ENCODE measurements at places on chromosomes 2 and 18.
A peak's percentile ranks its signal among the peaks of the same experiment; 100 is the strongest.

- peak; percentile 70 for DNase-seq
Measured at GRCh38 chr2:96536445-96537065, at the start of gene ARID5A. Gene ARID5A, plus strand, starts transcription at chr2:96536752. Its CDS starts 75 bp downstream, at chr2:96536827.

DNA sequence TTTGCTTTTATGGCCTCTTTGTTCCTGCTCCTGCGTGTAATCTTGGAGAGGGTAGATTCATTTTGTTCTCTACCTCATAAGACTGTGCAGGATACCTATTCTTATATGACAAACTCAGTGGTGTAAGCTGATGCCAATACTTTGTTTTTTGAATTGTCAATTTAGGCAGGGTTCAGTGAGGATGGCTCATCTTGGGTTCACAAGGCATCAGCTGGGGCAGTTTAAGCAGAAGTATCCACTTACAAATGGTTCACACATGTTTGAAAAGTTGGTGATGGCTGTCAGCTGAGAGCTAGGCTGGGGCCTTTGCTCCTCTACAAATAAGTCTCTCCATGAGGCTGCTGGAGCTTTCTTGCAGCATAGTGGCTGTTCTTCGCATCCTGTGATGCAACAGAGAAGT, 920.6 kb upstream of the PIK3C3 start:
- no peak for DNase-seq

DNA sequence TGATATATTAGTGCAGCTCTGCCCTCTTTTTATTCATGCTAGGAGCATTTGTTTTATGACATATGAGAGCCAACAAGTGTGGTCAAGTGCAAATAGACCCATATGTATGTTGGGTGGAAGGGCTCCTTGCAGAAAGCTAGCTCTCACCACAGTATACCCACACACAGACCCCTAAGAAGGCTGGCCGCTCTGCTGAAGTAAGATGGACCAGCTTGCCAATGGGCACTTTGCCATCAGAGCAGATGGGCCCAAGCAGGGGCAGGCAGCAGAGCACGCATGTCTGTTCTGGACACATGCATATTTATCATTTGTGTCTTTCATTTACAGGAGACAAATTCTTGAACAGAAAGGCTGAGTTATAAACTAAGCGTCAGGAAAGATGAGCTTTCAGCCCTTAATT, 187.5 kb upstream of the DTNA start:
- no peak for DNase-seq

DNA sequence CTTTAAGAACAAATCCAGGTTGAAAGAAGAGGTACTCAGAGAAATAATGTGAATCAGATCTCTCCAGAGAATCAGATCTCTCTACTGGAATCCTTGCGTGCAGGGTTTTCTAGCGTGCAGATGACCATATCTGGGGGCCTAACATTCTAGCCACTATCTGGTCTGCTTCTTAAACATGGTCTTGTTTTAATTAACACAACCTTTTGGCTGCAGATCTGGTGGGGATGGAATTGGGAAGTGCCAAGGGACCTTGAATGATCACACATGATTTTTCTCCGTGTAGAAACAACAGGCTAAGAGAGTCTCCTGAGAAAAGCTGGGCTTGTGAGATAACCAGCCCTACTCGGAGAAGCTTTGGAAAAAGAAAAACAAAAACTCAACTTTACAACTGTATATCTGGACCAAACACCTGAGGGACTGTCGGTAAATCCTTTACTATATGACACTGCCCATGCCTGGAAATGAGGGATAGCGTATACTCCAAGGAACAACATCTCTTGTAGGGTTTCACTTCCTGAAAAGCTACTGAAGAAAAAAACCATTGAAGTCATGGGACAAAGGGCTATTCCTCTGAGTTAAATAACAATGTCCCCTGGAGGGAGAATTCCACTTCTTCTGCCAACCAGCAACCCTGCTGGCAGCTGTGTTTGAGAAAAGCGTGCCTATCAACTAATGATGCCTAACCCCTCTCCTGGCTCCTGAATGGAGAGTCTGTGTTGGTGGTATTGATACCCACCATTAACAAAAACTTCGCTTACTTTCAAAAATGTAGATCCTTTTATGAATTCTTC, 171.0 kb upstream of the REV1 start:
- no peak for DNase-seq

DNA sequence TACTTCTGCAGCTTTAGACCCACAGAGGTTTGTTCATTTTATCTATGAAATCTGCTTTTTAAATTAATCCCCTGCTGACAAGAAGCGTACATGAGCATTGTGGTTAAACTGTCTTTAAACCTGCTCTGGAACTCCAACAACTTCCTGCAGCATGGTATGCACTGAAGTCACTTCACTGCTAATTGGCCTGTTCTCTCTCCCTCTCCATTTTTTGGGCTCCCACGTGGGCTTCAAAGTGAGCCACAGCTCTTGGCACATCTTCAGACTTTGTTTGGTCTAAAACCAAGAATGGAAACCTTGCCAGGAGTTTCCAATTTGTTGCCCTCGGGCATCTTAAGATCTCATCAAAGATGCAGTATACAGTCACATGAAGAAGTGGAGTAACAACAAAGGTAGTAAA, 311.4 kb downstream of the LRRTM1 start:
- DNase-seq: no peak

DNA sequence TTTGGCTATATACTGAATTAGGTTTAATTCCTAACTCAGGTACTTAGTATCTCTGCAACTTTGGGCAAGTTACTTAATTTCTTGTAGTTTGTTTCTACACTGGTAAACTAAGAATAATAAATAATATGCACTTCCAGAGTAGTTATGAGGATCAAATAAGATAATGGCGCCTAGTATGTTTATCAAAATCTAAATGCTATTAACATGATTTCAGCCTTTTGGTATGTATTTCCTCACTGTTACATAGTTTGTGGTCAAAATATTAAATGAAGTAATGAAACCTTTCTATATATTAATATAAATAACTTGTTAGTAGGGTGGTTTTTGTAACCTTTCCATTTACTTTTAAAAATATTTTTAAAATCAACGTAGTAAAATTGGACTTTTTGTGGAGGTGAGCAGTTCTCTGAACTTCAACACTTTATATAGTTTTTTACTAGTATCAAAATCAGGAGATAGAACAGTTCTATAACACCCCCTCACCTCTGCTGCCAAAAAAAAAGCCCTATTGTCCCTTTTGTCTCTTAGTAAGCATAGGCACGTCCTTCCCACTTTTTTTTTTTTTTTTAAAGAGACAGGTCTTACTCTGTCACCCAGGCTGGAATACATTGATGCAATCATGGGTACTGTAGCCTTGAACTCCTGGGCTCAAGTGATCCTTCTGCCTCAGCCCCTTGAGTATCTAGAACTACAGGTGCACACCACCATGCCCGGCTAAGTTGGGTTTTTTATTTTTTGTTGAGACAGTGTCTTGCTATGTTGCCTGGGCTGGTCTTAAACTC, 44.8 kb downstream of the RAB3GAP1 start:
- DNase-seq: no peak

GRCh38 chr2:203949228-203949627, 12.7 kb downstream of the ICOS start:
- no peak for DNase-seq

- DNase-seq: no peak
Measured at GRCh38 chr2:3986530-3987258, 283.3 kb downstream of the DCDC2C start.

- DNase-seq: no peak
Measured at GRCh38 chr18:40447820-40448219, 1507.2 kb upstream of the PIK3C3 start.

GRCh38 chr2:191217580-191217979, 27.6 kb upstream of the MYO1B start:
- no peak for DNase-seq

GRCh38 chr2:7352191-7352590, 435.0 kb downstream of the RNF144A start:
- no peak for DNase-seq

DNA sequence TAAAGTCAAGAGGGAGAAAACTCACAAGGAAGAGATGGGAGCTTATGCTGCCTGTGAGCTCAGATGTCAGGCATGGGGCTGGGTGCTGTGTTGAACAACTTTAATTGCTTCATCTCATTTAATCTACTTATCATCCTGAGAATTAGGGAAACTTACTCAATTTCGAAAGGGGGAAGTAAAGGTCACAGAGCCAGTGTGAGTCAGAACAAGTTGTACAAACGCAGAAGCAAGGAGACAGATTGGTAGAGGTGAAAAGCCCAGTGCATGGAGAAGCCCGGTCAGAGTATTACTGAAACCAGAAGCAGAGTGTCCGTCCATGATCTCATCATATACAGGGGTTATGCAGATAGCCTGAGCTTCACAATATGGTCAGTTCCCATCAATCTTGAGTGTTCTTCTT, 281.1 kb upstream of the POU3F3 start:
- DNase-seq: no peak

DNA sequence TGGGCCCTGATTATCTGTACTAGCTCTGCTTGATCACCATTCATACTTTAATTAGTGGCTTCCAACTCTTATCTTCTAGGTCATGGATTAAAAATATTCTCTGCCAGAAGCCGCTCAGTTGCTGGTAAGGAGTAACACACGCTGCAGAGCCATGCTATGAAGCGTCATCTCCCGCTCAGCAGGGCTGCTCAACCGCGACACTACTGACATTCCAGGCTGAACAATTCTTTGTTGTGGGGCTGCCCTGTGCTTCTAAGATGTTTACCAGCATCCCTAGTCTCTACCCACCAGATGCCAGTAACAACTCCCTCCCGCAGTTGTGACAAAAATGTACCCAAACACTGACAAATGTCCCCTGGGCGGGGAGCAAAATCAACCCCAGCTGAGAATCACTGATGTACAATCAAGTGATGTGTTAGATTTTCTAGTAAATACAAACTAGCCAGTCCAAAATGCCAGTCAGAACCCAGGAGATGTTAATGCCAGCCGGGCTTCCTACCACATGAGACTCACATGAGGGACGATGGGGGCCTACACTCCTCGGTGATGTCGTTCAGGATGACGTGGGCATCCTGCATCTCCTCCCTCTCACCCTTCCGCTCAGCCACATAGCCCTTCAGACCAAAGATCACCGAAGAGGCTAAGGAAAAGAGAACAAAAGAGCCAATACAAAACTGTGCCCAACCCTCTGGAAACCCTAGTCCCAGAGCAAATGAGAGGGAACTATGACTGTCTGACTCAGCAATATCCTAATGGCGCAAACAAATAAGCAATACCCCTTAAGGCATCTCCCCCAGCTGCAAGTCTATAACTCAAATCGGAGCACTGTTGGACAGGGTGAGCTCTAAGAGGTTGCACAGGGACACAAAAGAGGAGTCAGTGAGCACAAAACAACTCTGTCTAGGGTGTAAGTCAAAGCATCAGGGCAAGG, 15.6 kb downstream of the ILKAP start:
- no peak for DNase-seq

GRCh38 chr2:38076710-38077430, 919 bp upstream of the CYP1B1 start:
- DNase-seq: peak; percentile 35

DNA sequence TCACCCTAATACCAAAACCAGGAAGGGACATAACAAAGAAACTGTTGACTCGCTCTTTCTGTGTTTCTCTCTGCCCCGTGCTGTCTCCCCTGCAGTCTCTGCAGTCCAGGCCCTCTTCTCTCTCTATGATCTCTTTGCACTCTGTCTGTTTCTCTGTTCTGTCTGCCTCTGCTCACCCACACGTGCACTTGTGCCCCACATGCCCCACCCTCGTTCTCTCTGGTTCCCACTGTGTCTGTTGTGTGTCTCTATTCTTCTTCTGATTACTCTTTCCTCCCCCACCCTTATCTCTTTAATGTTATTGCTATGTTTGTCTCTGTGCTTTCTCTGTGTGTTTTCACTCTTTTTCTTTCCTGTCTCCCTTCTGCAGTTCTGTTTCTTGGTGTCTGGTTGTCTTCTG, 54.0 kb downstream of the NAT8 start:
- DNase-seq: no peak

DNA sequence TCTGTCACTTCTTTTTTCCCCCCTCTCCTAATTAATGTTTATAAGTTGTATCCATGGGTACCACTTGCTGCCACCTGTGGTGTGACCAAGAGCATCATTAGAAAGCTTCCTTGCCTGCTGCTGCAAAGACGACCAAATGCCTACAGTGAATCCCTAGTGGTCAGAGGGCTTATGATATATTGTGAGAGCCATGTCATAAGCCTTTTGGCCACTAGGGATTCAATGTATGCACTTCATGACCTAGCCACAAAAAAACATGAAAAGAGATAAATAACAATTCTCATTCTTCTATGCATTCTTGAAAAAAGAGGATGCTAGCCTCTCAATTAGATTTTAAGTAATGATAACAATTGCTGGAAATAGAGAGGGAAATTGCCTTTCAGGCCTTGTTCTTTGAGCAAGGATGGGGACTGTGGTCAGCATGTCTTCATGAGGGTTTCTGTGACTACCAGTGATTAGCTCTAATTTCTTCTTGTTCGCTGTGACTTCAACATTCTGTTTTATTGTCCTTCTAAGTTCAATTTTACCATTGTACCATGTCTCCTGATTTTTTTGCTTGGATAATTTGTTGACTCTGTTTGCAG, 435.3 kb downstream of the TGIF1 start:
- DNase-seq: no peak

DNA sequence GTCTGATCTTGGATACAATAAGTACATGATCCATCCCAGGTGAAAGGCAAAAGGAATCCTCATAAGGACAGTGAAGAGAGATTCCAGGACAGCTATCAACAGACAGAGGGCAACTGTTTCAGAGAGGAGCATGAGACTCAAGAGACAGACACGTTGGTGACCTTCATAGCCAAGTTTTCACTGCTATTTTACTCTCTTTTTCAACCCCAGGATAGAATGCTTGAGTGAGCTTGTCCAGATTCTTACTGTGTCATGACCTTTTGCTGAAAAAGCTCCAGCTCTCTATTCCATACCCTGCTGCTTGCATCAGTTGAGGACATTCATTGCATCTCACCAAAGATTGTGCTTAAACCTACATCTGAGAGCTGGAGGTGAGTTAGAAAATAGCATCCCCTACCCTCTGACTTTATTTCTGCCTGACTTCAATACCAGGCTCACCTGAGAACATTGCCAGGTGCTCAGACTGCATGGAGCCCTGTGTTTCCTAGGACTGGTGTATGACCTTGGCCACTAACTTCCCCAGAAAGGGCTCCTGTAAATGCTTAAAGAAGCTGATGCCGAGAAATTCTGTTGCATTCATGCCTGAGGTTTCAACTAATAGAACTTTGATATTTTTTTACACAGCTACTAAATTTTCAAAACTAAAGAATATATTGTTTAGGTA, 70.4 kb upstream of the TMEM17 start:
- DNase-seq: no peak

Data from activated naive CD4-positive, alpha-beta T cell (primary cell).